ENCODE measurements at places on chromosomes 4 and X.
A peak's percentile ranks its signal among the peaks of the same experiment; 100 is the strongest.

DNA sequence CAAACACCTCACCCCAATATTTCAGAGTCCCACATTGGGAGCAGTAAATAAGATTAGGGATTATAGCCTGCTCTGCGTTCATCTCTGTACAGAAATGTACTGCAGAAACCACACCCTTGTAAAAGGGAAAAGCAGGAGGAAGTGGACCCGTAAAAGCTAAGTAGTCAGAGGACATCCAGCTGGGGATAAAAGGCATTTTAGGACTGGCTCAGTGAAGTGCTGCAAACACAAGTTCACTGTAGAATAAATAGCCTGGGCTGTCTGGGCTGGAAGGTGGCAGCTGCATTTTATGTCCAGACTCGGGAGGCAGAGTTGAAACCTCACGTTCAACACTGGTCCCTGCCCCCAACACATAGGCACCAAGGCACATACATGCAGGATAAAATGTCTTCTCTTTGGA lies 178.7 kb upstream of the FAT1 start:
- no peak for DNase-seq

DNA sequence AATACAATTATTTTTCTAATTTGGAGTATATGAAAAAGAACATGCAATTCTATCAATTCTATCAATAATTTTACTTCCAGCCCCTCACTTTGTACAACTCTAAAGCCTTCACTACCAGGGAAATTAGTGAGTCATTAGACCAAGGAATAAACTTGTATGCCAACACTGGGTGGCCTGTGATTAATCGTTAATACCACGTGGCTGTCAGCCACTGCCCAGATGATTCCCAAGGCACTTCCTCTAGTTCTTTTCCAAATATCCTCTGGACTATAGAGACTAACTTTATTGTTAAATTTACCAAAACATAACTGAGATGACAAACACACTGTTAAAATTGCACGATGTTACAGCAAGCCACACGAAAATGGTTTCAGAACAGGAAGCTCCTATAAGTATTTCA lies 45.7 kb downstream of the MID1 start:
- no peak for DNase-seq

DNA sequence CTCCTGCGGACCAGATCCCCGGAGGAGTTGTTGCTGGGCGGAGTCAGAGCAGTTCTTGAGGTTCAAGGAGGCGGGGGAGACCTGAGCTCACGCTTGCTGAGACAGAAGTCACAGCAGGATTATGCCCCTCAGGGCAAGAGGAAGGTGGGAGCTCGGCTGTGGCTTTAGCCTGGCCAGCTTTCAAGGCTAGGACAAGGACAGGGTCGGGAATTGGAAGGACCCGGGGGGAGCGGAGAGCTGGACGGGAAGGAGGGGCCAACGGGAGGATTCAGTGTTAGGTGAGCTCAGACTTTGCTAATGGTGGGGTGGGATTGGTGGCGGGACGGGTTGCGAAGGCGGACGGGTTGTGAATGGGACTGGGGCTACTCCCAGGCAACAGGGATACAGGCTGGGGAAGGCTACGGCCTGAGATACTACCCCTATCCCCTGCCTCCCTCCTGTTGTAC lies at the start of gene RIBC1:
Gene RIBC1 (plus strand): TSS at position 13 of the 446 bp plus-strand sequence. CDS start 3,404 bp downstream, outside the sequence.
- DNase-seq = no peak

- DNase-seq = no peak
Measured at GRCh38 chr4:122099896-122100295, 52.2 kb upstream of the BLTP1 start.

GRCh38 chr4:103075894-103076746 lies 441 bp downstream of the SLC9B2 start:
- peak; percentile 81 for DNase-seq

GRCh38 chrX:150870487-150871340 lies 27.8 kb downstream of the CD99L2 start:
- DNase-seq = no peak

DNA sequence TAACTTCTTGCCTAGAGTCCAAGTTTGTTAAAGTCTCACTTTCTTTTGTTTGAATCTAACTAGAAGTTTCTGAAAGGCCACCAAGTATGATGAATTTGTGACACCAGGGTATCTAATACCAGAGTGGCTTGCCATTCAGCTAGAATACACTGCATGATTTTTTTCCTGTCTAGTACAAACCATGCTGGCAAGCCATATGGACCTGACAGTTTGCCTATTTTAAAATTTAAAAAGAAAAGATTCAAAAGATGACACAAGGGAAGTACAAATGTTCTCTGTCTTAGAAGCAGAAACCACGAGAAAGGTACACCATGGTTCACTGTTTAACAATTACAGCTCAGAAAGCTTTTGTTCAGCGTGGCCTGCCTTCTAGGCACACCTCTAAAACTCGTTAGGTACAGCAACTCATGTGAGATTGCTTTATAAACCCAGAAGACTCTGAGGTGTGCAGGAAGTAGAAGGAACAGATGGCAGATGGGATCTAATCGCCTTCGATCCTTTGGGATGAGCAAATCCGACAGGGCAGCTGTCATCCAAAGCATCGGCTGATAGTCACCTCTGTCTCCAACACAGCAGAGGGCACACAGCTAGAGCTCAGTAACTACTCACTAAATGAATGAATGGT lies 35.4 kb upstream of the CENPU start:
- DNase-seq = no peak

DNA sequence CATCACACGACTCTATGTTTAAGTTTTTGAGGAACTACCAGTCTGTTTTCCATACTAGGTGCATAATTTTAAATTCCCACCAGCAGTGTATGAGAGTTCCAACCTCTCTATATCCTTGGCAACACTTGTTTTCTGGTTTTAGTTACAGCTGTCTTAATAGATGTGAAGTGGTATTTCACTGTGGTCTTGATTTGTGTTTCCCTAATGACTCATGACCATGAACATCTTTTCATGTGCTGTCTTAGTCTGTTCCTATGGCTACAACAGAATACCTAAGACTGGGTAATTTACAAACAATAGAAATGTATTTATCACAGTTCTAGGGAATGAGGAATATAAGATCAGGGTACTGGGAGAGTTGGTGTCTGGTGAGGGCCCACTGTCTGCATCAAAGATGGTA lies 51.5 kb upstream of the GPR78 start:
- DNase-seq = no peak

GRCh38 chr4:151559595-151559994 lies 150.6 kb downstream of the FHIP1A start:
- DNase-seq = no peak
